Activated T-helper 2 cell treated with anti-CD3 and anti-CD28 coated beads, Interferon-gamma antibody, Interleukin-2, Interleukin-4, amounts not matched to agents 10 μg/mL and 5 μg/mL and 100 μg/mL, durations not matched to agents 14 hours and 24 hours and 36 hours (primary cell): ENCODE measurements at places on chromosomes 5 and 9. TPM values are rescaled to one million over a fixed set of nuclear protein-coding genes. Genes with fewer than 3 reads are reported as not detected.
A peak's percentile ranks its signal among the peaks of the same experiment; 100 is the strongest.

GRCh38 chr9:120625222-120625621 is 45.3 kb upstream of the CDK5RAP2 start:
- H3K27ac ChIP-seq = no peak overlapping the region
- no peak for DNase-seq
- peaks cover 5% of the 10 kb centered on the region for H3K36me3 ChIP-seq
- no peak overlapping the region for H3K4me3 ChIP-seq
- H3K27me3 ChIP-seq = no peaks in the 10 kb centered on the region

- no peaks in the 10 kb centered on the region for H3K36me3 ChIP-seq
- no peaks in the 10 kb centered on the region for H3K27me3 ChIP-seq
- H3K4me1 ChIP-seq = no peaks in the 10 kb centered on the region
- no peak overlapping the region for H3K4me3 ChIP-seq
- no peak overlapping the region for H3K27ac ChIP-seq
These were observed 21.8 kb upstream of the ADAMTS19 start for GRCh38 chr5:129438322-129438721.

GRCh38 chr5:68709239-68709638 is 384.6 kb upstream of the SLC30A5 start:
- no peak overlapping the region for H3K4me3 ChIP-seq
- peaks cover 7% of the 10 kb centered on the region for H3K27me3 ChIP-seq
- H3K4me1 ChIP-seq = peaks cover 26% of the 10 kb centered on the region
- DNase-seq = no peak

- H3K27me3 ChIP-seq = no peaks in the 10 kb centered on the region
- H3K4me1 ChIP-seq = peaks cover 4% of the 10 kb centered on the region
- no peak for DNase-seq
- H3K36me3 ChIP-seq = peaks cover 20% of the 10 kb centered on the region
- H3K27ac ChIP-seq = no peak overlapping the region
- H3K4me3 ChIP-seq = no peak overlapping the region
These were observed 4.2 kb upstream of the TRIM52 start for GRCh38 chr5:181265092-181265671.

DNA sequence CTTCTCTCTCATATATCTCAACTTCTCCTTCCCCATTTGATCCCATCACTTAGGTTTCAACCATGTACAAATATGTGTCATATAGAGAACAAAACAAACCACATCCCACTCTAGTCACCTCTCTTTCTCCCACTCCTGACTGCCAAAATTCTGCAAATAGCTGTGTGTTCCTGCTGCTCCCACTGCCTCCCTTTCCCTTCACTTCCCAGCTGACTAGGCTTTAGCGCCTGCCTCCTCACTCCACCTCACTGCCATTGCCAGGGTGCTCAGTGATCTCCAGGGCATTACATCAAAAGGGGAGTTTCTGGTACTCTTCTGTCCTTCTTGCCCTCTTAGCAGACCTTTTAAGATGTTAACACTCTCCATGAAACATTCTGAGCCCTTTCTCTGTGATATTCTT is 675.4 kb upstream of the DMAC1 start:
- H3K27ac ChIP-seq = no peak overlapping the region
- DNase-seq = no peak

GRCh38 chr5:35956429-35956828 is 18.0 kb upstream of the CAPSL start:
- no peaks in the 10 kb centered on the region for H3K36me3 ChIP-seq
- H3K27me3 ChIP-seq = peaks cover 34% of the 10 kb centered on the region
- H3K27ac ChIP-seq = no peak overlapping the region
- H3K4me1 ChIP-seq = no peaks in the 10 kb centered on the region
- no peak overlapping the region for H3K4me3 ChIP-seq

- H3K27me3 ChIP-seq = no peaks in the 10 kb centered on the region
- H3K4me1 ChIP-seq = no peaks in the 10 kb centered on the region
- no peak overlapping the region for H3K4me3 ChIP-seq
- peak overlapping the region; percentile 10 for H3K27ac ChIP-seq
- peaks cover 87% of the 10 kb centered on the region for H3K36me3 ChIP-seq
- no peak for DNase-seq
These were observed 97.0 kb upstream of the NIPAL4 start for GRCh38 chr5:157362982-157363381.

DNA sequence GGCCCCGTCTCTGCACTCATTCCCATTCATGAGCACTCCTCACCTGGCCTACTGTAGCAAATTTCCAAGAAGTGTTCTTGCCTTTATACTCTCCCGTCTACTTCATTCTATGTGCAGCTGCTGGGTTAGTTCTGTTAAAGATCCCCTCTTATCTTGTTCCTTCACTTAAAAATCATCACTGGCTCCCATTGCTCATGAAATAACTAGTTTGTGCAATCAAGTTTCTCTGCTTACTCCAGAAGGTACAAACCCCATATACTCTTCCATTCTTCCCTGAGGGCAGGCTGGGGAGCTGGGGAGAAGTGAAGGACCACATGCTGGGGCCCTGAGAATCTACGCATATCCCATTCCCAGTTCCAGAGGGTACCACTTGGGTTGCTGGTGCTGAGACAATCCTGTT is 84.4 kb upstream of the KLF9 start:
- DNase-seq = no peak
- H3K27ac ChIP-seq = no peak overlapping the region
- no peaks in the 10 kb centered on the region for H3K27me3 ChIP-seq
- no peak overlapping the region for H3K4me3 ChIP-seq

AK8 gene
- total RNA-seq = not detected in 2 replicates

CDH10 gene
- not detected in 2 replicates for total RNA-seq

PLAC8L1 gene
- 0.71 and 0.74 TPM in 2 replicates for total RNA-seq

C9orf50 gene
- not detected in 2 replicates for total RNA-seq

PCDHGB5 gene
- 0.62 and 0.92 TPM in 2 replicates for total RNA-seq

CKMT2 gene
- total RNA-seq = not detected in 2 replicates

PCYOX1L gene
- 16.6 and 17.8 TPM in 2 replicates for total RNA-seq

PIP5K1B gene
- total RNA-seq = 76.2 and 77.2 TPM in 2 replicates

SEC16A gene
- 74.5 and 77.5 TPM in 2 replicates for total RNA-seq
